HL-60 (cell line): ENCODE measurements at places on chromosomes 11 and 22.

GRCh38 chr11:74479732-74480123, 12.4 kb upstream of the KCNE3 start:
- DNase-seq = no peak

- no peak for DNase-seq
Observed at GRCh38 chr11:78790784-78791183, 216.1 kb upstream of the NARS2 start.

GRCh38 chr11:74018331-74019005, 9.6 kb upstream of the UCP3 start:
- peak; percentile 70 for DNase-seq

DNA sequence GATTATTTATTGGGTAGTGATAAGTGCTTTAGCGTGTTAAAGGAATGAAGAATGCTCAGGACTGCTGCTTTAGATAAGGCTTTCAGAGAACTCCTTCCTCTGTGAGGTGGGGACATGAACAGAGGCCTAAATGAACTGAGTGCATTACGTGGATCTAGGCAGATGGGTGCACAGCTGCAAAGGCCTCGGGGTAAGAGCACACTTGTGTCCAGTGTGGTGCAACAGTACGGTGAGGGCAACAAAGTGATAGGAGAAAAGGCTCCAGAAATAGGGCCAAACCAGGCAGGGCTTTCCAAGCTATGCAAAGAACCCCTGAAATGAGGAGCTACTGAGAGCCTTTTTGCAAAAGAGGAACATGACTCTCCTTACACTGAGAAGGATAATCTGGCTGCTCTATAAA, 45.3 kb upstream of the ARHGAP32 start:
- DNase-seq = no peak

DNA sequence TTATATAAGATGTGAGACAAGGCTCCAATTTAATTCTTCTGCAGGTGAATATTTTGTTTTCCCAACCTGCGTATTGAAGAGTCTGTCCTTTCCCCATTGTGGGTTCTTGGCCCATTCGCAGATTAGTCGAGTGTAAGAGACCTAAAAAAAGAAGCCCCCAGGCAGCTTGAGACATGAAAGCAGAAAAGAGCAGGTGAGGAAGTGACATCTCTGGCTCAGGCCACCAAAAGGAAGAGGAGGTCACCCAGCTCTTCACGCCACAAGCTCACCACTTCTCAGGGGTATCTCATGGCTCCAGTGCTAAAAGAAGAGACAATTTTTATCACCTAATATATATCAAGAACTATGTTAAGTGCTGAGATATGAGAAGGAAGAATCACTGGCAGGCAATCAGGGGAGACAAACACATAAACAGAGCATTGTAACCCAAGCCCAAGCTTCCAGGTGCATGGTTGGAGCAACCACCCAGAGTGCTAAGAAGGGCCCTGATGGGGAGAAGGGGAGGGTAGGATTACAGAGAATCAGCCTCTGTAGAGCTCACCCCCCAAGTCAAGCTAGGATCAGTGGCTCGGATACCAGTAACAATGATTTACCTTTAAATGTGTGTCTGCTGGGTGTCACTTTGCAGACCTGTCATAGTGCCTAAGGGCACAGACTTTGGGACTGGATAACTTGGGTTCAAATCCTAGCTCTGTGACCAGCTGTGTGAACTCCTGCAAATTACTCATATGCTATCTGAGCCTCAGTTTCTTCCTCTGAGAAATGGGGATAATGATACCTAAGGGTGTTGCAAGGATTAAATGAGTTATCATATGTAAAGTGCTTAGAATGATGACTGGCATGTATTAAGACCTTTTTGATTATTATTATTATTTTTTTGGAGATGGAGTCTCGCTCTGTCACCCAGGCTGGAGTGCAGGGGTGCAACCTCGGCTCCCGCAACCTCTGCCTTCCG, 39.2 kb downstream of the MCHR1 start:
- no peak for DNase-seq

GRCh38 chr11:61913699-61914395, 3.5 kb downstream of the RAB3IL1 start:
- DNase-seq = no peak

DNA sequence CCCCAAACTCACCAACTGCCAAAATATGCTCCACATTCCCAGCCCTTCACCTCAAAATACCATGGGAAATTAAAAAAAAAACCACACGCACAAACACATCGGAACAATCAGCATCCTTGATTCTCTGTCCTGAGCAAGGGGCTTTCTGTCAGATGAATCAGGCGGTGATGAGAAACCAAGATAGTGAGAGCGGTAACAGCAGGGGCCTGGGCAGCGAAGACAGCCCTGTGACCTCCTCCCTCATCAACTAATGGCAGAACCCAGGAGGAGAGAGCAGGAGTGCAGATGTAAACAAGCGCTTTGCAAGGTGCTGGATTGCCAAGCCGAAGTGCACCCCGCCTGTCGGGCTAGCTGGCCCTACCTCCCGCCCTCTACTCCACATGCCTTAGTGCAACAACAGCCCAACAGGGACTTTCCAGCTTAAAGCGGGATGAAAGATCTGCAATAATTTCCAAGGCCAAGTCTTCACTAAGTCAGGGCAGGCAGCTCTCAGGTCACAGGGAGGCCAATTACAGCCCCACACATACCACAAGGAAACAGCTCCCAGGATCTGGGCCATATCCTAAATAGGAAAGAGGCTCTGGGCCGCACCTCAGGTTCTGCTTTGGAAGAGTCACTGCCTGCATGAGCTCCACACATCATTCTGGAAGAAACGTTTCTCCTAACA, 72.2 kb upstream of the BID start:
- DNase-seq = no peak

GRCh38 chr11:1557904-1558774, 13.9 kb downstream of the DUSP8 start:
- DNase-seq = no peak

DNA sequence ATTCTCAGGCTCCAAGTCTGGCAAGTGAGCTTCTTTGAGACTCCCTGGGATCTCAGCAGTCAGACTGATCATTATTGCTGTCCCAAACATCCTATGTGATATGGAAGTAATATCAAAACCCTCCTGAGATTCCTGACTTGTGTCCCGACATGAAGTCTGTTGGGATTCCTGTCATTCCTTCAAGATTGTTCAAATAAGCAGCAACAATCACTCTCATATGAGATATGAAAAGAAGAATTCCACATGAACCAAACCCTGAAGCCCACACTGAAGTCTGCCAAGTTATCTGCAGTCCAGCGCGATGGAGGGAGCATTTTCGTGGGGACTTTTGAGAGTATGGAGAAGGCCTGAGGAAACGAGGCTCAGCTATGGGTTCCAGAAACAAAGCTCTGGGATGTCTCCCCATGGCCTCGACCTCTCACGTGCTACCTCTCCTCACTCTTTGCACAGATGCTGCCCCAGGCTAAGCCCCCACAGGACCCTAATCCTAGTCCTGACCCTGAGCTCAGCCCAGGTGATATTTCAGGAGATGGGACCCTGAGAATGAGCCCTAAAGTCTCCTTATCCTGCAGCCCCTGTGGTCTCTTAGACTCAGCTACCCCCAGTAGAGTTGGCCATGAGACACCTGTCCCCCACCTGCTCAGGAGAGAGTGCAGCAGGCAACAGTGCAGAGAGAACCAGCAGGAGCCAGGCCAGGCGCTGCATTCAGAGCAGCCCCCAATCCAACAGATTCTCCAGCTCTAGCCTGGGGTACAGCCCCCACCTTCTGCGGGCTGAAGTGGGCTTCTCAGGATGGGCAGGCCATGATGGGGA, 100.2 kb downstream of the GGTLC2 start:
- no peak for DNase-seq
